Adipocyte (in vitro differentiated cells): ENCODE measurements at places on chromosomes 1 and 21.
A peak's percentile ranks its signal among the peaks of the same experiment; 100 is the strongest.

DNA sequence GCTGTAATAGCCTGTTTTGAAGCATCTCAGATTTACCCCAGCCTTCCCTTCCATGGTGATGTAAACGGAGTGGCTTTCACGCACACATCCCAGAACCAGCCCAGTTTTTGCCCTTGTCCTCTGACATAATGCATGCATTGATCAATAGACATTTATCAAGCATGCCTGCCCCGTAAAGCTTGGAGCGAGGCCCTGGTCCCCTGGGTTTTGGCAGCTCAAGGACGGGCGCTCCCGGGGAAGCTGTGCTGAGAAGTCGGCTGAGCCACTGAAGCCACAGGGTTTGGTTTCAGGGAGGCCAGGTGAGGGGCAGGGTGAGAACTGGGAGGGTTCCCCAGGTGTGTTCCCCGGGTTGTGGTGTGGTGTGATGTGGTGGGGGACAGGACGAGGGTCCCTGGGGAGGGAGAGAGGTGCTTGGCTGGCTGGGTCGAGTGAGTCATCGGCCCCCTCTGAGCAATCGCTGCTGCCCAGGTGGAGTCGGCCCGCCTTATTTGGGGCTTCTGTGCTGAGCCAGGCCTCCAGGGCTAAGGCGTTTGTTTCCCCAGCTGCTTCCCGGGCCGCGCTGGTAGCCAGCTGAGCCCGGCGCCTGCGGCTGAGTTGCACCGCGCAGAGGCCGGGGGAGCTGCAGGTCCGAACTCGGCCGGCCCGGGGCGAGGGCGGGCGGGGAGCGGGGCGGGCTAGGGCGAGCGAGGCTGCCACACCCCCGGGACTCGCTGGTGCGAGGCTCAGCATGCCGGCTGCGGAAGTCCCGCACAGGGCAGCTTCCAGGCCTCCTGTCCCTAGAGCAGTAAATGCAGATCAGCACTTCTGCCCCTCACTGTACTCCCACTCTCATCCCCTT lies 23.6 kb downstream of the ATP2B4 start:
- peak; percentile 65 for DNase-seq

DNA sequence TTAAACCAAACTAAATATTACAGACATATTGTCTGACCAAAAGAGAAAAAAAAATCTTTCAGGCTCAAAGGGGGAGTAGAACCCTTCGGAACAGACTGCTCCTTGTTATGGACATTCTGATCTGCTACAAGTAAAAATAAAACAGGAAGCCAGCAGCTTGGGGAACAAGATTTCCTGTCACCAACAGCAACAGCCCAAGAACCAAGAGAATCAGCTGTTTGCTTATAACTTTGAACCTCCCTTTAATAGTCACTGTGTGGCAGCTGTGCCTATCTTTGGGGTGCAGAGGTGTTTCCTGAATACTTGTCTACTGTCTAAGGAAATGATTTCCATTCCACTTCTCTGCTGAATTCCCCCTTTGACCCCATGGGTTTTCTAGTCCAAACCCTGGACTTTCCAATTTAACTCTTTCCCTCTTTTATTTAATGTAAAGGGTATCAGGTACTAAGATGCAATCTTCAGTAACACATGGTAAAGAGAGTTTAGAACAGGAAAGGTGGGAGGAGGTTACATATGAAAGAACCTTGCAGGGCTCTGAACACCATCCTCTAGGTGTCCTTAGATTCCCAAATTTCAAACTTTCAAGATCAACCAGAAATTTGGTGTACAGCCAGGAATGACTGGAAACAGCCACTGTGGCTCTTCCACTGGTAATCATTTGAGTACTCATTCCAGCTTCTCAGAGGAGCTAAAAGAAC lies 38.6 kb downstream of the GPR3 start:
- no peak for DNase-seq

DNA sequence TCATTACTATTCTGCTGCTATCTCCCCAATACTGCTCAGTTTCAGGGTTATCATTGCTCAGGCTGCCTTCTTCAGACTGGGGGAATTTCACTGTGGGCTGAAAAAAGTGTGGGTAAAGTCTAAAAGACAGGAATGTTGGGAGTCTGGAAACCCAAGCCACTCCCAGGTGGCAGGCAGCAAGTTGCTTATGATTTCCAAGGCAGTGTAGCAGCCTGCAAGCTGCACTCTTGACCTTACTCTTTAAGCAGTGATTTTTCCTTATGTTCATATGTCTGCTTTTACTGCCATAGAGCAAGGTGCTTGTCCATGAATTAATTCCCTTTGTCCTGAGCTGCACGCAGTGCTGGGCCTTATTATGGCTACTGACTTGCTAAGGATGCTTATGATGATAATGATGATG lies 53.1 kb downstream of the PHC2 start:
- no peak for DNase-seq

GRCh38 chr1:15409388-15410222 lies at the start of gene EFHD2:
TSS of gene EFHD2 (plus strand) at chr1:15409888. CDS start at chr1:15409972, 84 bp downstream.
- peak; percentile 89 for DNase-seq

DNA sequence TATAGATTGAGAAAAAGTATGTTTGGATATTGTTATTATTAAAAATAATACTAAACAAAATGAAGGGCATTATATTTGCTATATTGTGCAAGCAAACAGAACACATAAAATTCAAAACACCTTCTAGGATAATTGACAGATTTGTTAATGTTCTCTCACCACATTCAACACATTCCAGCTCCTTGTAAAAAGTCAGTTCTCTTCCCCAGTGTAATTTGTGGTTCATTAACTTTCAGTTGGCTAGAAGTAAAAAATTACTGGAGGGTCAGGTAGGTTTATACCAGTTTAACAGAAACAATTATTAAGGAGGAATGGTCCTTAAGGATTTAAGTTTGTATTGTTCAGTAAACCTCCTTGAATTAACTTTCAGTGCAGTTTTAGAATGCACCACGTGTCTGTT lies 1235.3 kb upstream of the ADGRL2 start:
- DNase-seq: no peak

- DNase-seq: peak; percentile 74
These were observed 18.9 kb downstream of the CAPN2 start for GRCh38 chr1:223731133-223731770.

GRCh38 chr1:109161858-109162606 lies 48.1 kb downstream of the ELAPOR1 start:
- peak; percentile 94 for DNase-seq
